ENCODE measurements at places on chromosomes 7 and 10.

GRCh38 chr7:157688533-157689268 lies 351.9 kb downstream of the DNAJB6 start:
- no peak for DNase-seq

DNA sequence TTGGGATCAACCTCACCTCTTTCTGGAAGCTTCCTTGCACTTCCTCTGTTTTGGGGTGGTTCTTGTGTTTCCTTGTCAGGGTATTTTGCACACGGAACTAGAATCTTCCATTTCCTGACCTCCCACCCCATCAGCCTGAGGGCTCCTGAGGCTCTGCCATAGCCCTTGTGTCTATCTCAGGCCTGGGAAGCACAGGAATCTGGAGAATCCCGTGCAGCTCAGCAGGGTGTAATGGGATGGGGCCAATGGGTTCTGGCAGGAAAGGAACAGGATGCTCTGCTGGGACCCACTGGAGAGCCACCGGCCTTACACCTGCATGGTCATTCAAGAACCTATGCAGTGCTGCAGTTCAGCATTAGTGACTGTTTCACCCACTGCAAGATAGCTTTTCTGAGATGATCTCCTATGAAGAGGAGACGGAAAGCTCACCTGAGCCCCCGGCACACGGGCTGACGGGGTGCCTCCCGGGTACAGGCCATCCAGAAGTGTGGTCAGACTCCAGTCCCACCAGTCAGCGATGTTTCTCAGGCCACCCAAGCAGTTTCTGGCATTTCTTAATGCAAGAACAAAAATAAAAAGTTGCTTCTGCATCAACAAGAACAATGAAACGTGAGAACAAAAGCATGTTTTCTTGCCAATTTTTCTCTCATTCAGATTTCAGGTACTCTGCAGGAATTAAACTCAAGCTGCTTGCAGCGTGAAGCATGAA lies 133.2 kb downstream of the PKD1L1 start:
- no peak for DNase-seq

GRCh38 chr10:80466724-80467326 lies 12.7 kb downstream of the TSPAN14 start:
- no peak for DNase-seq

DNA sequence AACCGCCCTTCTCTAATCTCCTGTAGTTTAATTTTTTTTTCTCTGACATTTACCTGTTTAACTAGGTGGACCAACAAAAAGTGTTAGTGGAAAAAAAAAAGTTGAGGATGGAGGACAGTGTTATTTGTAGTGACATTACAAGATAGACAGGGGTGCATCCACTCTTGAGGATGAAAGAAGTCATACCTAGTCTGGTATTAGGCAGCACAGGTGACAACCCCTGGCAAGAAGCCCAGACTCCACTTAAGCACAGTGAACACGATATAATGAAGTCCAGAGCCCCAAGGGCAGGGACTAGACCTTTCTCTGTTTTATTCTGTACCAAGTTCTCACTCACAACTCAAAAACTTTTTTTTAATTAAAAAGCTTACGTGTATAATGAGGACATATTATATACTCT lies 268.4 kb downstream of the GPR37 start:
- no peak for DNase-seq

DNA sequence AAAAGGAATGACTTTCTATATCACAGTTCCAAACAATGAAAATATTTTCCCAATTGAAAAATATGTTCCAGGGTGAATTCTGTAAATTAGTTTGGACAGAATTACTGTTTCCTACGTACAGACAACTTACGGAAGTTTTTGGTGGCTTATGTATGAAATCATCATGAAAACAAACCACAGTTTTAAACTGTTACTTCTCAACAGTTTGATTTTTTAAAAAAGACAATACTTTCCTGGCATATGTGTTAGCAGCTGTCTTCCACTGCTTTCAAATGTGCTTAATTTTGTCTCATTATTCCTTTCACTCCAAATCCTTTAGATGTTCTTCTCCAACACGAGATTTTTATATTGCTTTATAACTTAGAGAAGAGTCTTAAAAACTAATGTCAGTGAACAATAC lies 56.2 kb downstream of the SEMA3A start:
- DNase-seq: no peak

- DNase-seq: no peak
Observed at GRCh38 chr10:110522365-110522988, 24.8 kb downstream of the DUSP5 start.

- DNase-seq: no peak
Observed at GRCh38 chr10:103487410-103487708, 6.1 kb upstream of the NEURL1 start.

DNA sequence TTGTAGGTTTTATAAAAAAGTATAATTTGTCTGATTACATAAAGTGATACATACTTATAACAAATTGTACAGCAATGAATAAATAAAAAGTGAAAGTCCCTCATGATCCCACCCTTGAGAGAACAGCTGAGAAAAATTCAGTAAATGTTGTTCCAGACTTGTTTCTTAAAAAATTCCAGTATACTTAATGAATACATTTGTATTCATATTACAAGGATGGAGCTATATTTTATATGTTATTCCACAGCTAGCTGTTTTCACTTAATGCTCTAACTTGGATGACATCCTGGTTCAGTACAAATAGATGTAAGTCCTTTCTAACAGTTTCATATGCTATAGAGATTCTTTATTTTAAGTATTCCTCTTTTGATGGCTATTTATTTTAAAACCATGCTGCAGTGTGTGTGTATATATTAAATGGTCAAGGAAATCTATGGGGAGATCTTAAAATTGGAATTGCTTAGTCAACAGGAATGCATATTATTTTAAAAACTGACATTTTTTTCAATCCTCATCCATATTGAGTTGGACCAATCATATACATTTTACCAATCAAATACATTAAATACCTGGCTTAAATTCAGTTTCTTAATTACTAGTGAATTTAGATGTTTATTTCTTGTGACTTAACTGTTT lies 8.9 kb downstream of the STAMBPL1 start:
- no peak for DNase-seq

GRCh38 chr7:155163696-155164095 lies 93.6 kb downstream of the HTR5A start:
- DNase-seq: no peak

GRCh38 chr7:38781991-38782390 lies 127.0 kb downstream of the VPS41 start:
- no peak for DNase-seq

DNA sequence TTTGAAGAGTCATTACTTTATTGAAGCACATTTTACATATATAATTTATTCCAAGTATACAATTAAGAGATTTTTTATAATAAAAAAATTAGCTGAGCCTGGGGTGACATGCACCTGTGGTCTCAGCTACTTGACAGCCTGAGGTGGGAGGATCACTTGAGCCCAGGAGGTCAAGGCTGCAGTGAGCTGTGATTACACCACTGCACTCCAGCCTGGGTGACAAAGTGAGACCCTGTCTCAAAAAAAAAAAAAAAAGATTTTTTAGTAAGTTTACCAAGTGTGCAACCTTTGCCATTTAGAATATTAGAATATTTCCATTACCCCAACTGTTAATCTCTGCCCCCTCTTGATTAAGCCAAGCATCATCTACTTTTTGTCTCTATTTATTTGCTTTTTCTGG lies 196.0 kb downstream of the CCSER2 start:
- no peak for DNase-seq

- no peak for DNase-seq
Observed at GRCh38 chr10:543131-543530, 146.3 kb downstream of the DIP2C start.
